Epithelial cell of alveolus of lung (primary cell): ENCODE measurements at places on chromosomes 1 and 21. TPM values are rescaled to one million over a fixed set of nuclear protein-coding genes. Genes with fewer than 3 reads are reported as not detected.

The CFAP74 gene
- not detected in 2 replicates for total RNA-seq

The NBPF6 gene
- not detected in 2 replicates for total RNA-seq

The LORICRIN gene
- total RNA-seq = not detected in 2 replicates

The ADAMTS1 gene
- total RNA-seq = 15.6 and 334 TPM in 2 replicates

The VHLL gene
- 5.3 TPM in 1 of 2 replicates, not detected in the other for total RNA-seq

The OR2M3 gene
- not detected in 2 replicates for total RNA-seq

The HEYL gene
- total RNA-seq = 0.48 and 14.0 TPM in 2 replicates

The IVL gene
- not detected in 2 replicates for total RNA-seq

The HAO2 gene
- not detected in 2 replicates for total RNA-seq

The ADAM30 gene
- 0.16 TPM in 1 of 2 replicates, not detected in the other for total RNA-seq

The C4BPB gene
- not detected in 2 replicates for total RNA-seq

The MATN1 gene
- under 0.01 TPM in 1 of 2 replicates, not detected in the other for total RNA-seq

The CTH gene
- 8.4 and 8.5 TPM in 2 replicates for total RNA-seq

The CAMK2N1 gene
- total RNA-seq = 23.3 and 72.7 TPM in 2 replicates

The MYOM3 gene
- total RNA-seq = 0.08 and 0.13 TPM in 2 replicates

The TCHHL1 gene
- not detected in 2 replicates for total RNA-seq

The LYPD8 gene
- not detected in 2 replicates for total RNA-seq

The TMCO4 gene
- total RNA-seq = 5.0 and 7.8 TPM in 2 replicates

The LMX1A gene
- total RNA-seq = not detected in 2 replicates

The PRELP gene
- total RNA-seq = under 0.01 TPM in 2 replicates

The HES5 gene
- not detected in 2 replicates for total RNA-seq

The CRNN gene
- not detected in 2 replicates for total RNA-seq

The PALMD gene
- total RNA-seq = 0.13 and 1.1 TPM in 2 replicates

The FAM229A gene
- 1.2 and 3.1 TPM in 2 replicates for total RNA-seq

The TEDDM1 gene
- not detected in 2 replicates for total RNA-seq

The F5 gene
- total RNA-seq = under 0.01 TPM in 1 of 2 replicates, not detected in the other

The ACOT11 gene
- total RNA-seq = 0.40 and 1.3 TPM in 2 replicates

The EFHD2 gene
- total RNA-seq = 50.3 and 87.0 TPM in 2 replicates

The KCNE2 gene
- total RNA-seq = not detected in 2 replicates

The ATP13A2 gene
- total RNA-seq = 12.7 and 61.2 TPM in 2 replicates

The KCNN3 gene
- total RNA-seq = 0.13 and 0.32 TPM in 2 replicates

The NENF gene
- 36.1 and 52.2 TPM in 2 replicates for total RNA-seq

The LCE1B gene
- not detected in 2 replicates for total RNA-seq

The OR2L8 gene
- total RNA-seq = not detected in 2 replicates

The SPATA46 gene
- not detected in 2 replicates for total RNA-seq

The SYCP1 gene
- not detected in 2 replicates for total RNA-seq

The ZNF281 gene
- total RNA-seq = 17.8 and 19.5 TPM in 2 replicates

The TMOD4 gene
- not detected in 2 replicates for total RNA-seq

The DNALI1 gene
- total RNA-seq = 8.0 and 12.6 TPM in 2 replicates

The MYCL gene
- total RNA-seq = 0.32 and 0.52 TPM in 2 replicates

The C1orf21 gene
- total RNA-seq = 12.2 and 21.4 TPM in 2 replicates

The FMN2 gene
- total RNA-seq = 0.08 and 0.39 TPM in 2 replicates

The SYT11 gene
- 30.6 and 31.3 TPM in 2 replicates for total RNA-seq

The PEAR1 gene
- 14.0 and 15.4 TPM in 2 replicates for total RNA-seq

The GBP7 gene
- not detected in 2 replicates for total RNA-seq

The RXFP4 gene
- not detected in 2 replicates for total RNA-seq

The PTGS2 gene
- 4.8 and 16.0 TPM in 2 replicates for total RNA-seq

The CLCA4 gene
- not detected in 2 replicates for total RNA-seq

The GPA33 gene
- total RNA-seq = not detected in 2 replicates

The PRKAA2 gene
- total RNA-seq = 1.7 and 2.5 TPM in 2 replicates

The LCE2C gene
- not detected in 2 replicates for total RNA-seq

The CD5L gene
- total RNA-seq = not detected in 2 replicates

The SPATA6 gene
- 3.1 and 6.4 TPM in 2 replicates for total RNA-seq

The COL24A1 gene
- total RNA-seq = 0.80 and 1.3 TPM in 2 replicates

The ALG14 gene
- 1.2 and 1.4 TPM in 2 replicates for total RNA-seq

The SPRR4 gene
- not detected in 2 replicates for total RNA-seq

The REG4 gene
- not detected in 2 replicates for total RNA-seq

The PSMD4 gene
- total RNA-seq = 124 and 156 TPM in 2 replicates
